Gastroesophageal sphincter (tissue), 4 donors: ENCODE measurements at places on chromosomes 2 and 18. TPM values are rescaled to one million over a fixed set of nuclear protein-coding genes. Genes with fewer than 3 reads are reported as not detected.

GRCh38 chr2:240790370-240791220 is 29.4 kb downstream of the KIF1A start:
- no peak for ATAC-seq

DNA sequence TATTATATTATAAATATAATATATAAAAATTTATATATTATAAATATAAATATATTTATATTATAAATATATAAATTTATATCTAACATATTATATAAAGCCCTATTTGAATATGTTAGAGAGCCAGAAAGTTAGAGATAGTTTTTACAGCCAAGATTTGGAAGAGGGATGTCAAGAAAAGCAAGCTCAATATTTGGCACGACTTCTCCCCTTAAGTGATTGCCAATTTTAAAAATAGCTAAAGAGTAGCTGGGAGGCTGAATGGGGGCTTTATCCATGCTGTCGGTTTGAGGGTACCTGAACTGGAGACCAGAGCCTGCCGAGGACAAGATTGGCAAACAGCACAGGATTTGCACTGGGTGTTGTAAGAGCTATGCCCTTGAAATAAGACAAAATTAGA is 180.9 kb upstream of the GYPC start:
- ATAC-seq: no peak

- no peak for ATAC-seq
These were observed 56.0 kb downstream of the LBH start for GRCh38 chr2:30287190-30287840.

DNA sequence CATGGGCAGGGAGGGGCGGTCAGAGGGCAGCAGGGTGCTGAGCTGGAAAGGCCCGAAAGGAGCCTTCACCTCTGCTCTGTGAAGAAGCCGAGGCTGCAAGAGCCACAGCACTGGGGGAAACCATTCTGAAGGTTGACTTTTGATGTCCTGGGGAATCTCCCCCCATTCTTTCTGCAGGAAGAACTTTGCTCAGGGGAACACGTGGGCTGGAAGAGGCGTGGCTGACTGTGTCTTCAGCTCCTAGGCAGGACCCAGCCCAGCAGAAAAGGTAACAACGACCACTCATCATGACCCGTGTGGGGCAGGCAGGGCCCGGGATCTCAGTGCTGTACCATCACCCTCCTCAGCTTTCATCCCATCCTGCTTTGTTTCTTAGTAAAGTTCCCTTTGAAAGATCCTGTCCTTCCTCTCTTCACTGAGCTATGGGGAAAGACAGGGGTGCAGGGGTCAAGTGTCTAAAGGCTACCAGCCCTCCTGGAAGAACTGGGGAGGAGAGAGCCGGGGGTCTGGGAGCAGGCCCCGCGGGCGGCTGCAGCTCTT is 312.7 kb downstream of the CELF4 start:
- no peak for ATAC-seq

DNA sequence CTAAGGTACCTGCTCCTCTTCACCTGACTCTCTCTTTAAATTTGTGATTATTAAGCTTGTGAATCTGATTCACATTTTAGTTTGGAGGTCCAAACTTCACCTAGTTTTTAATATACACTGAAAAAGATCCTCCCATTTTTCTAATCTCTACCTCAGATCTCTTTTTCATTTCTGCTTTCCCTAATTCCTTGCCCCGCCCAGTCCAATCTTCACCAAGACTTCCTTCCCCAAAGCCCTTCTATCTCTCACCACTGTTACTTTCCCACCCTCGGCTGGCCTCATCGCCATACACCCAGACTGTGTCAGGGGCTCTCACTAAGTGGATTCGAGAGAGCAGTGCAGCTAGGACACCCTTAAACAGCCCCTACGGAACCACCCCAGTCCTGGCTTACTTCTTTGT is 40.0 kb downstream of the LBH start:
- ATAC-seq: no peak

- peak; percentile 85 for ATAC-seq
These were observed at the start of gene CNRIP1 for GRCh38 chr2:68319398-68320117. Gene CNRIP1, minus strand, starts transcription at chr2:68319949. Its CDS starts 549 bp downstream, at chr2:68319400.

DNA sequence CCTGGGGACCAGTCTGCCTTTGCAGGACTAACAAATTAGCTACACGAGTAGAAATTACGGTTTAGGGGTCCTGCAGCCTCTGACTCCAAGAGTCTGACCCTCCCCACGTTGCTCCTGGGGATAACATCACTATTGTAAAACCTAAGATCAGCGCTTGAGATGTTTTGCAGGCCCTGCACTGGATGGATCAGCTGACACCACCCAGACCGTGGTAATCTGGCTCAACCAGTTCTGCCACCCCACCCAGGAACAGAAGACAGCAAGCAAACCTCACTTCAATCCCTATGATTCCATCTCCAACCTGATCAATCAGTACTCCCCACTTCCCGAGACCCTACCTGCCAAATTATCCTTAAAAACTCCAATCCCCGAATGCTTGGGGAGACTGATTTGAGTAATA is 31.7 kb downstream of the NGEF start:
- ATAC-seq: no peak

Gene SIX3
- not detected for total RNA-seq
